Peyer's patch (tissue), 4 donors: ENCODE measurements at places on chromosomes 5 and 9. TPM values are rescaled to one million over a fixed set of nuclear protein-coding genes. Genes with fewer than 3 reads are reported as not detected.

- DNase-seq, result no peak
Observed at GRCh38 chr5:34957321-34957720, 28.0 kb downstream of the DNAJC21 start.

Gene NKD2
- 9.9 TPM for total RNA-seq

- no peak for DNase-seq
Observed at GRCh38 chr5:114305402-114306207, 56.3 kb upstream of the KCNN2 start.

Gene IFNK
- not detected for total RNA-seq

DNA sequence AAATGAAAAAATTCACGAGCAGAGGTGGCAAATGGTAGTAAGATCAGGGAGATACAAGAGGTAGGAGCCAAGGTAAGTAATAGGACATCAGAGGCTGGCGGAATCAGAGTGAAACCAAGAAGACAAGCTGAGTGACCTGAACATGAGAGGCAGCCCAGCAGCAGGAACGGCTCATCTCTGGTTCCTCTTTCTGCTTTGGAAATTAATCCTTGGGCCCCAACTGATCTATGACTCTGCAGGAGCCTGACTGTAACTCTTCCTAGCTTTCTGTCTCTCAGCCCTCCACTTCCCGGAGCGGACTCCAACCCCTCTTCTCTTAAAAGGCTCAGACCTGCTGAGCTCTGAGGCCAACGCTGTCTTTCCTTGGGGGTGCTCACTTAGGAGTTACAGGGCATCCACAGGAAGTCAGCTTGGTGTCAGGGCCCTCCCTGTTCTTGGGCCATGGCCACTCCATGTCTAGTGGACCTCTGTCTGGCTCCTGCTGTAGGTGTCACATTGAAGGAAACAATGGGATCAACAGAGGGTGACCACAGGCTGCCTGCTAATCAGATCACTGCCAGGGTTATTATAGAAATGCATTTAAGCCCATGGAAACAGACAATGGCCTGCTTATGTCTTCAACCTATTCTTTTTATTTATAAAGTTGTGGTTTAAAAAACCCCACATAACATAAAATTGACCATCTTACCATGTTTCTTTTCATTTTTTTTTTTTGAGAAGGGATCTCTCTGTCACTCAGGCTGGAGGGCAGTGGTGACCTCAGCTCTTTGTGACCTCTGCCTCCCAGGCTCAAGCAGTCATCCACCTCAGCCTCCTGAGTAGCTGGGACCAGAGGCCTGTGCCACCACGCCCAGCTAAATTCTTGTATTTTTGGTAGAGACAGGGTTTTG, 22.5 kb upstream of the SHB start:
- DNase-seq, result no peak

GRCh38 chr5:122405751-122406150, 93.7 kb downstream of the SNCAIP start:
- DNase-seq, result no peak

- no peak for DNase-seq
Observed at GRCh38 chr9:114484854-114485443, 20.3 kb downstream of the WHRN start.

- no peak for DNase-seq
Observed at GRCh38 chr5:78919796-78920195, 65.3 kb downstream of the ARSB start.

GRCh38 chr5:53326424-53327153, 153.8 kb upstream of the FST start:
- DNase-seq, result no peak

DNA sequence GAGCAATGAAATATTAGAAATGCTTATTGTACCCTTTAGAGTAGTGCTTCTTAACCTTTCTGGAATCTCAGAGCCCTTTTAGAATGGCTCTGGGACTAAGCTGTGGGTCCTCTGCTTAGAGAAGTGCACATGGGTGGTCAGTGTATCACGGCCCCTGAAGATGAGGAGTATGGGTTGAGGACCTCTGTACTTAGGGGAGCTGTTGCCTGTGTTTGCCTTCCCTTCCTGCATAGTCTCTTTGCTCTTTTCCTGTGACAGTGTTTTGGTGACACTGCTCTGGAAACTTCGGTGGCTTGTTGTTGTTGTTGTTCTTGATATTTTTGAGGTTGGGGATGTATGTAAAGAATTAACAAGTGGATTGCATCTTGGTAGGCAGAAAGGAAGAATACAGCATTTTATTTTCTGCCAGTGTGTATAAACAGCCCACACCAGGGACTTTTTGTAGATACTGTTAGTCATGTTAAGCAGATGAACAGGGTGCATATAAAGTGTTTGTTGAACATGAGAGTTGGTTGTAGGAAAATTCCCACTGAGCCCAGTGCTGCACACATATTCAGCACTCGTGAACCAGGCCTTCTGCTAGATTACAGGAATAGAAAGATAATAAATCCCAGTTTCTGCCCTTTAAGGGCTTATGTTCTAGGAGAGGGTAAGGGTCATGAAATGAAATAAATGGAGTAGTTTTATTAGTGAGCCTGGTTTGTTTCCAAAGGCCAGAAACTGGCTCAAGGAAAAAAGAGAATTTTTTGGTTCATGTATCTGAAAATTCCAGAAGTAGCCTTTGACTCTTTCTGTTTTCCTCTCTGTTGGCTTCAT, 199.7 kb downstream of the ARHGAP26 start:
- no peak for DNase-seq

GRCh38 chr5:31213705-31214121, 20.2 kb downstream of the CDH6 start:
- no peak for DNase-seq

DNA sequence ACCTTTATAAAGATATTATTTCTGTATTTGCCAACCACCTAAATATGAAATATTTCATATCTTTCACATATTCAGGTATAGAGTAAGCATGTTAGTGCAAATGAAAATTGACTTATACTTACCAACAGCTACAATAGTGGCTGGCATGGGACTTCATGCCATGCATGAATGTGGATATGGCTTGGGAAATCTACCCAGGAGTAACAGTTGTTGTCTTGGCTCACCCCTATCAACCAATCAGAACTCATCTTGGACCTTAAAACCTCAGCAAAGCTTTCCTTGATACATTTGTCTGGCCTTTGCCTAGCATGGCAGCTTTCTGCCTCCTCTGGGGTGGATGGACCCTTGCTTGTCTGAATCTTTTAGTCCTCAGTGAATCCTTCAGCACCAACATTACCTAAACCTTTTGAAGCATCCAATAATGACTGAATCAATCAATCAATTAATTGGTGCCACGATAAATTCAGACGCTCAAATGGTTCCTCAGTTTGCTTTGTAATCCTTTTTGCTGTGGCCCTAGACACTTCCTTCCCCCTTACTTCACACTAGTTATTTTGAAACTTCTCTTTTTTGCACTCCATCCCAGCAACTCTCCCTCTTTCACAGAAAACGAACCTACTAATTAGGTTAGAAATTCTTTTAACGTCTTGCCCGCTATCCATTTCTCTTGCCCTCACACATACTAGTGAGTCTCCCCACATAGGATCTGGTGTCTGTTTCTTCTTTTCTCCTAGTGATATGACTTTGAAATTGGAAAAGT, 132.3 kb upstream of the ZNF608 start:
- DNase-seq, result no peak

GRCh38 chr5:61318376-61318775, 13.7 kb upstream of the ZSWIM6 start:
- no peak for DNase-seq

GRCh38 chr9:82031538-82032280, 43.1 kb downstream of the SPATA31D1 start:
- no peak for DNase-seq

DNA sequence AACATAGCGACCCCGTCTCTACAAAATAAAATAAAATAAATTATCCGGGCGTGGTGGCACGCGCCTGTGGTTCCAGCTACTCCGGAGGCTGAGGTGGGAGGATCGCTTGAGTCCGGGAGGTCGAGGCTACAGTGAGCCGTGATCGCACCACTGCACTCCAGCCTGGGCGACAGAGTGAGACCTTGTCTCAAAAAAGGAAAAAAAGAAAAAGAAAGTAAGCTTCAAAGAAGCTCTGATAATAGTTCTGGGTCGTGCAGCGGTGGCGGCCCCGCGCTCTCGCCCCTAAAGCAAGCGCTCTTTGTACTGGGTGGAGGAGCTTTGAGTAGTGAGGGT, 6.8 kb downstream of the TLX3 start:
- DNase-seq, result no peak

DNA sequence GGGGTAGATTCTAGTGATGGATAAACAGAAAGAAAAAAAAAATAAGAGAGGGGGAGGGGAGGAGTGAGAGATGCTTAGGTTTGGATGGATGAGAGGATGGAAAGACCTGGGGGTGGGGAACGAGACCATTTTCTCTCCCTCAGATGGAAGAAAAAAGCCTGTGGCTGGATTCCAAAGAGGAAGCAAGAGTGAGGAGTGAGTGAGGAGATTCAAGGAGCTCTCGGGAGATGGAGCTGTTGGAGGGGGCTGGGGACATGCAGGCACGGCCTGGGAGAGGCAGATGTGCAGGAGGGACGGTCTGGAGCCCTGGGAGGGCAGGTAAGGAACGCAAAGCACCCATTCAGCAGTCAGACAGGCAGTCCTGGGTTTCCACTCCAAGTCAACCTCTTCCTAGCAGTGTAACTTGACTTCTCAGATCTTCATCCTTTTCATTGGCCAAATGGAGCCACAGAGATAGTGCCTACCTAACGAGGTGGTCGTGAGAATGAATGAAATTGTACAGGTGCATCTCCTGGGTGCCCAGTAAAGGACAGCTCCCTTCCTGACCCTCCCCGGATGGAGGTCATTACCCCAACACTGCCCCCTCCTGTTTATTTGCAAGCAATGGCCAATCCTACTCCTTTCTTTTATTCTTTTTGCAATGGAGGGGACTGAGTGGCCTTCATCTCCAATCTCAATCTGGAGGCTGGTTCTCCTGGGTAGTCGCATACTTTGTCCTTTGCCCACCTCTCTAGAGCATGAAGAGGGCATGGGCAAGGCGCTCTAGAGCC, 52.2 kb downstream of the PCDH1 start:
- no peak for DNase-seq

- DNase-seq, result no peak
Observed at GRCh38 chr5:101878190-101878589, 417.9 kb downstream of the SLCO4C1 start.

- no peak for DNase-seq
Observed at GRCh38 chr5:1161833-1162229, 39.6 kb upstream of the SLC6A19 start.

- no peak for DNase-seq
Observed at GRCh38 chr9:89461265-89461664, 36.6 kb downstream of the SEMA4D start.

GRCh38 chr9:1005043-1005667, 28.7 kb downstream of the DMRT3 start:
- no peak for DNase-seq

DNA sequence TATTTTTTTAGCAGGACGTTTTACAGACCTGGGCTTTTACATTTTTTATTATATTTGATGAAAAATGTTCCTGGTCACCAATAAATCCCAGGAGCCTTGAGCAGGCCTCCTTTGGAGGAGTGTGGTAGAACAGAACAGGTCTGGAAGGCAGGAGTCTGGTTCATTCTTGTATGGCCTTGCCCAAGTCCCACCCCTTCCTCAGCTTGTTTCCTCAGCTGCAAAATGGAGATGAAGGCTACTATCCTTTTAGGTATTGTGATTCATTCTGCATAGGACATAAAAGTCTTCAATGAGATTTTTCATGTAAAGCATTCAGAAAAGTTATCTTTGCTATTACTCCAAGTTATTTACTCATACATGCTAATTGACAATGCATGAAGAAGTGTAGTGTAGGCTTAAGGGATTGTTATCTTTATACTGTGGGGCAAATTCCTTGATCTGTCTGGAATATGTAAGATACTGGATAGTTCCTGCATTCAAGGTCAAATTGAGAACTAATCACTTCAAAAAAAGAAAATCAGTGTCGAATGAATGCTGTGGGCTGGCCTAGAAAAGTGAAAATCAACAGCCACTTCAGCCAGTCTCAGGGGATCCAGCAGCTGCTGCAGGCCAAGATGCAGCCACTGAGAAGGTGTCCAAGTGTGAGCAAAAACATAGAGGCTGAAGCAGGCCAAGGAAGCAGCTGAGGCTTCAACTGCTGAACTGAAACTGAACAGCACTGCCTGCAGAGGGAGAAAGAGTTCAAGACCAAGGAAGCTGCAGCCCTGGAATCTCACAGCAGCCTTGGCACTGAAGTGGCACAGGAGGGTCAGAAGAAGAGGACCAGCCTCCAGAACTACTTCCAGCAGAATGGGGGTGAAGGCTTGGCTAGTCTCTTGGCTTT, 15.5 kb upstream of the SLC36A3 start:
- peak; percentile 49 for DNase-seq

DNA sequence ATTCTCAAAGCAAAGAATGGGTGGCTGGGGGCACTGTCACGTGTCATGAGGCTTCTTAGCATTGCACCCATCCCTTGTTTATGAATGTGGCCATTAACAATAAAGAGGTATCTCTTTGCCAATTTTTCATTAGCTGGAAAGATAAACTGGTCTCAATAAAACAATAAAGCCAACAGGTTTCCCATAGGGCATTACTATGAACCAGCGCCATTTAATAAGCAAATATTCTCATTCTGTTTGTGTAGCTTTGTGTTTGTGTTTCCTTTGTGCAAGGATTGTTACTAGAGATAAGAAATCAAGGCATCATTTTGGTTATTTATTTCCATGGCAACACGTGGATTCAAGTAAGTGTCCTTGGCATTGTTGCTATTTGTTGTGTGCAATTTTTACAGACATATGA, 37.6 kb upstream of the CAST start:
- no peak for DNase-seq

- DNase-seq, result no peak
Observed at GRCh38 chr5:55771175-55771655, 33.4 kb downstream of the DDX4 start.

Gene PRLR
- total RNA-seq, result 69.5 TPM

DNA sequence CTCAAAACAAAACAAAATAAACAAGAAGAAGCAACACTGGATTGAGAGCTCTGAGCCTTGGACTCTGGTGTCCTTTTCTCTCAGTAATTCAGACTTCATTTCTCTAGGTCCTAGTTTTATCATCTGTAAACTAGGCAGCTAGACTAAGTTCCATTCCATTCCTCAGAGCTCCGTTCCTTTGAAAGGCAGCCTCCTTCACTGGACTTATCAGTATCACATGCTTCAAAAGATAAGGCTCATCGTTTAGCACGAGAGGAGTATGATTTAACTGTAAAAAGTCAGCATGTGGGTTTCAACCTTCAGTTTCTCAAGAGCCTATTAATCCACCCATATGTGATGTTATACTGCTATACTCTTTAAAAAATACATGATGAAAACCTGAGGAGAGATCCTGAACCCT, 1.6 kb downstream of the ATP10B start:
- DNase-seq, result no peak

Gene FOXD4L5
- 0.38 TPM for total RNA-seq

GRCh38 chr9:89179895-89180734, 1.5 kb upstream of the SHC3 start:
- peak; percentile 87 for DNase-seq

Gene CDH6
- 0.88 TPM for total RNA-seq

Gene GNA14
- total RNA-seq, result 6.7 TPM

DNA sequence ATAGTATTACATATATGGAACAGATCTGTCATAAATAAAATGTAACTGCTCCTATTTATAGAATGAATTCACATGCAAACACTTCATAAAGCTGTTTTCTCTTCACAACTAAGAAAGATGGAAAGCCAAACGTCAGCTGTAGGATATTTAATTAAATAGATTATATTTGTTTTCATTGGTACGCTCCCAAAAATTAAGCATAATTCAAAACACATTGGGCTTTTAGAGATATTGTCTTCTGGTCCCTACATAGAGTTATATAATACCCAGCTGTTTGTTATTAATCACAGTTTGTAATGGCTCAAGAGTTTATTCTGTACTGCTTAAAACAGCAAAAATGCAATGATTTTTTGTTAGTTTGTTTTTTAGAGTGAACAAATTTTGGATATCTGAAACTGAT, 61.2 kb downstream of the MRPS30 start:
- no peak for DNase-seq

Gene SLC34A1
- 0.35 TPM for total RNA-seq

Gene PCDHB11
- 0.27 TPM for total RNA-seq
